ENCODE measurements at places on chromosomes 3 and 15.

DNA sequence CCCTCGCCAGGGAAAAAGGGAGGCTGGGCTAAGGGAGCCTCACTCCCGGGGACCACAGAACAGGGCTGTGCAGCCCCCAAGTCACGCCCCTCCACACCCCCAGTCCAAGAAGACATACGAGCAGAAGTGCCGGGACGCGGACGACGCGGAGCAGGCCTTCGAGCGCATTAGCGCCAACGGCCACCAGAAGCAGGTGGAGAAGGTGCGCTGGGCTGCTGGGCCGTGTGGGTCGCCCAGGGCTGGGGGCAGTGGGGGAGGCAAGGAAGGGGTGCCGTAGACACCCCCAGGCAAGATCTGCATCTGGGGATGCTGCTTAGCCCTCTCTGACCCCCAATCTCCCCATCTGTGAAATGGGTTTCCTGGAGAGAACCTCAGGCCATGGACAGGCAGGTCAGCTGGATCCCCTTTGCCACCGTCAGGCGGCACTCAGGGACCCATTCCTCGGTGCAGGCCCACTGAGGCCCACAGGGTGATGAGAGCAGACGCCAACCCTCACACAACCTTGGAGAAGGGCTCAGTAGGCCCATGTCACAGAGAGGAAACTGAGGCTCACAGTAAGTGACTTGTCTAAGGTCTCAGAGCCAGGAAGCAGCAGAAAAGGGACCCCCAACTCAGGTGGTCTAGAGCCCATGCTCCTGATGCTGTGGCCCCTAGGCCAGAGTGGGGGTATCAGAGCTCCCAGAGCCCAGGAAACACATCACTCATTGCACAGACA lies 33.7 kb downstream of the PSTPIP1 start:
- DNase-seq = no peak

- no peak for DNase-seq
These were observed 228.3 kb upstream of the ZBTB20 start for GRCh38 chr3:115375362-115375761.

- no peak for DNase-seq
These were observed 405.9 kb upstream of the TBL1XR1 start for GRCh38 chr3:177603148-177603603.

- DNase-seq = no peak
These were observed 24.8 kb upstream of the MEIS2 start for GRCh38 chr15:37125143-37125542.

DNA sequence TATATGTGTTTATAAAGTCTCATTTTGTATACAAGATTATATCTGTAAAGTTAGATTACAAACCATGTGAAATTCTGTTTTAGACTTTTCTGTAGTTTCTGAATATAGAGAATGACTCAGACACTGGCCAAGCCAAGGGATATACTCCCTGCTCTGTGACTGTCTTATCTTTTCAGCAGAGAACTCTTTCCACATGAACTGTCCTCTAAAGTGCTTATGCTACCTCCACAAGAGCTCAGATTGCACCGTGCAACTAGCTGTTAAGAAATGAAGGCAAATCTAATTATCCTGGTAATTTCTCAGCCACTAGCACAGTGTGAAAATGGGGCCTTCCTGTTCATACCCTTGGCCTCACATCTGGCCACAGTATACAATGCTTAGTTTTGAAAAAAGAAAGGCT lies 44.3 kb upstream of the CPNE4 start:
- DNase-seq = no peak

GRCh38 chr3:108035751-108036150 lies 55.1 kb downstream of the CD47 start:
- no peak for DNase-seq

- no peak for DNase-seq
These were observed 26.5 kb downstream of the DAPK2 start for GRCh38 chr15:64019764-64020163.

- DNase-seq = peak; percentile 47
These were observed 16.4 kb downstream of the GRIP2 start for GRCh38 chr3:14523792-14524191.

DNA sequence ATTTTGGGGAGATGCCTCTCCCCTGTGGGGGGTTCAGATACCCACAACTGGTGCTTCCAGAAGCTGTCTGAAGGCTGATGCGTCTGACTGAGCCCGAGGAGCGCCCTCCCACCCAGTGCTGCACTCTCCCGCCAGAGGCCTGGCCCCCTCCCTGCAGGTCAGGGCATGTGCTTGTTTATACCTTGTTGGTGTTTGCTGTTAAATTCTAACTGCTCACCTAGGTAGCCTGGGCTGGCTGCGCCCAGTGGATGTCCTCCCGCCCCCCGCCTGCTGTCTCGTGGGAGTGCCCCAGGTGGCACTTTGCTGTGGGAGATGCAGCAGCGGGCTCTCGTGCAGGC lies 12.9 kb downstream of the KLF13 start:
- DNase-seq = no peak

- DNase-seq = no peak
These were observed 28.0 kb downstream of the TFG start for GRCh38 chr3:100737334-100737733.

- DNase-seq = no peak
These were observed 462 bp downstream of the EDEM1 start for GRCh38 chr3:5187920-5188418.

DNA sequence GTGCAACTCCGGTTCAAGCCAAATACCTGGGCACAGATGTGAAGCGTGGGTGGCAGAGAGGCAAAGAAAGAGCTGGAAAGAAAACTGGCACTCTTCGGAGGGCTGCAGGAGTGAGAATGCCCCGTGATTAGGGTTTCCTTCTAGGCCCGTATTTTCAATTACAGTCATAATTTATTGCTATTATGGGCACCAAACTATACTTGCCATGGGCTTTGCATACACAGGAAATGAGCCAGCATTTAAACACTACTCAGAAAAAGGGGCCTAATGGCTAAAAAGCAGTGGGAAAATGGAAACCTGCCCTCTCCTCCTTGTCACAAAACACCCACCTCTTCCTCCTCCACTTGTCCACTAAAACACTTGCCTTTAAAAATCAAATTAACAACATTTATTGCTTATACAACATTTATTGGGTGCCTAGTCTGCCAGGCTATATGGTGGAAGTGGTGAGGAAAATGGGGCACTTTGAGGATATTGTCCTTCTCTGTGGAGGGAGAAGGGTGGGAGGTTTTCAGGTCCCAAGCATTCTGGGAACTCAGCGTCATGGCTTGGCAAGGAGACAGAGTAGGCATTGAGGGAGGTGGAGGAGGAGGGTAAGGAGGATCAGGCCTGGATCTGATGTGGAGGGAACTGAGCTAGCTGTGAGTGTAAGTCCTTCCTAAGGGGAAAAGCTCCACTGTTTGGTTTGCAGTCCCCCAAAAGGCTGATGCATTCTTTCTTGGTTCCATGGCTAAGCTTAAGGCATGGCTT lies 160.9 kb downstream of the SLCO3A1 start:
- DNase-seq = no peak

- DNase-seq = no peak
These were observed 45.2 kb upstream of the GOLGA8B start for GRCh38 chr15:34628577-34629152.

GRCh38 chr3:10195366-10196089 lies 30.8 kb downstream of the IRAK2 start:
- DNase-seq = no peak

GRCh38 chr3:120344349-120344748 lies 4.8 kb downstream of the LRRC58 start:
- DNase-seq = no peak

GRCh38 chr3:18010001-18010400 lies 267.6 kb upstream of the TBC1D5 start:
- no peak for DNase-seq

GRCh38 chr3:132267391-132267993 lies 49.7 kb upstream of the ACP3 start:
- no peak for DNase-seq

DNA sequence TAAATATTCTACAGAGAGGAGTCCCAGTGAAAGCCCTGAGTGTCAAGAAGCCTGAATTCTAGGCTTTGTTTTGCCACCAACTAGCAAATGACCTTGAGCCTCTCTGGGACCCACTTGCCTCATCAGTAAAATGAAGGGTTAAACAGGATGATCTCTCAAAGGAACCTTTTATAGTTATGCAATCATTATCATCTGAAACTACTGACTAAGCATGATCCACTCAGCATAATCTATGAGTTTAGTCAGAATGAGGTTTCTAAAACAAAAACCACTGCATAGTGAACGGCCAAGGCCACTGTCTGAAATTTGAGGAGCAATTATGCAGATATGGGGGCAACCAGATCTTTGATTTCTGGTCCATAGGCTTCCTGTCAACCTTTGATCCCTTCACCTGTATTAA lies 319.0 kb downstream of the MECOM start:
- DNase-seq = no peak

GRCh38 chr3:163056874-163057497 lies 1560.4 kb downstream of the OTOL1 start:
- DNase-seq = no peak
